Activated T-helper 1 cell treated with anti-CD3 and anti-CD28 coated beads, Interleukin-12 subunit alpha, Interleukin-12 subunit beta, Interleukin-2, Interleukin-4 antibody, amounts not matched to agents 30 ng/mL and 10 ng/mL and 1 ng/mL, durations not matched to agents 14 hours and 24 hours and 36 hours (primary cell): ENCODE measurements at places on chromosomes 5 and 9. TPM values are rescaled to one million over a fixed set of nuclear protein-coding genes. Genes with fewer than 3 reads are reported as not detected.

- no peak for DNase-seq
- H3K27me3 ChIP-seq = peaks cover 4% of the 10 kb centered on the region
- no peak overlapping the region for H3K27ac ChIP-seq
- H3K36me3 ChIP-seq = no peaks in the 10 kb centered on the region
Observed at GRCh38 chr5:57695706-57696388, 213.2 kb upstream of the ACTBL2 start.

The RPP25L gene
- 37.5 and 40.2 TPM in 2 replicates for total RNA-seq

The ZCCHC10 gene
- total RNA-seq = 37.6 and 41.7 TPM in 2 replicates

The SPATA31E1 gene
- total RNA-seq = not detected in 2 replicates
